ENCODE measurements at places on chromosomes 16 and 17.

DNA sequence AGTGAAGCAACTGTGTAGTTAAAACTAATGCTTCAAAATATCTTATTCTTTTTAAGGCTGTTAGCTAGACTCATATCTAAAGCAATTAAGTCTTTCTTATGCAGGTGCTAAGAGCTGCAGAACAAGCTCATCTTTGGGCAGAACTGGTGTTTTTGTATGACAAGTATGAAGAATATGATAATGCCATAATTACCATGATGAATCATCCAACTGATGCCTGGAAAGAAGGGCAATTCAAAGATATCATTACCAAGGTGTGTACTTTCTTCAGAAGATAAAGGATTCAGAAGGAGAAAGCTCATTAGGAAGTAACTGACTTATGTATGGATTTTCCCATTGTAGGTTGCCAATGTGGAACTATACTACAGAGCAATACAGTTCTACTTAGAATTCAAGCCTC is 23.9 kb downstream of the PTRH2 start:
- DNase-seq, result no peak

GRCh38 chr16:85729452-85730185 is 21.3 kb downstream of the C16orf74 start:
- DNase-seq, result no peak

GRCh38 chr17:81891303-81891552 is 158 bp downstream of the ALYREF start:
- peak; percentile 83 for DNase-seq

- DNase-seq, result no peak
Measured at GRCh38 chr16:46607529-46607928, 13.7 kb downstream of the SHCBP1 start.

- DNase-seq, result peak; percentile 88
Measured at GRCh38 chr17:7915611-7916384, at the start of gene RNF227. Gene RNF227 (minus strand): TSS chr17:7916289. CDS start chr17:7916195, 94 bp downstream.

DNA sequence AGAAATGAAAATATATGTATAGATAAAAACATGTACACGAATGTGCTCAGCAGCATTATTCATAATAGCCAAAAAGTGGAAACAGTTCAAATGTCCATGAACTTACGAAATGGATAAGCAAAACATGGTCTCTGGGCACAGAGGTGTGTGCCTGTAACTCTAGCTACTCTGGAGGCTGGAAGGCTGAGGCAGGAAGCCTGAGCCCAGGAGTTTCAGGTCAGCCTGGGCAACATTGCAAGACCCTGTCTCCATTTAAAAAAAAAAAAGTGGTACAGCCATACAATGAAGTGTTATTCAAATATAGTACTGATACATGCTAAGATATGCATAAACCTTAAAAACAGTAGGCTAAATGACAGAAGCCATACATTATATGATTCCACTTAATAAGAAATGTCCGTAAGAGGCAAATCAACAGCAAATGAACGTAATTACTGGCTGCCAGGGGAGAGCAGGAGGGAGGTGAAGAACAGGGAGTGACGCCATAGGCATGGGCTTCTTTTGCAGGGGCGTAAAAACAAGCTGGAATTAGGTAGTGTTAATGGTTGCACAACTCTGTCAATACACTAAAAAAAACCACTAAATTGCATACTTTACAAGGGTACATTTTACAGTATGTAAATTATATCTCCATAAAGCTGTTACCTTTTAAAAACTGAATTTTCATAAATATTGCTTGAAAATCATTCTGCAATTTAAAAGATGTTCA is 87.2 kb upstream of the PLEKHM1 start:
- DNase-seq, result no peak

- DNase-seq, result no peak
Measured at GRCh38 chr17:14156689-14157088, 80.0 kb downstream of the CDRT15 start.

DNA sequence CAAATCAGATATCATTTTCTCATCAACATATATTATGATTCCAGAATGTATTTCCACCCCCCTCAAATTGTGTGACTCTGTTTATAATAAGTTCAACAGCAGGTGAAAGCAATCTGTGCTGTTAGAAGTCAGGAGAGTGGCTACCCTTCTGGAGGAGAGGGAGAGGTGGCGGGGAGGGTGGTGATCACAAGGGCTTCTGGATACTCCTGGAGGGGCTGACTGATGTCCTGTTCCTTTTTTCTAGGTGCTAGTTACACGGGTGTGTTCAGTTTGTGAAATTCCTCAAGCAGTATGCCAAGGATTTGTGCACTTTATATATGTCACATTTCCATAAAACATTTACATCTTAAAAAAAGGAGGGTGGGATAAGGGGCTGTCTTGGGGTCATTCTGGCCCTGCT is 119.1 kb downstream of the IRF8 start:
- no peak for DNase-seq

DNA sequence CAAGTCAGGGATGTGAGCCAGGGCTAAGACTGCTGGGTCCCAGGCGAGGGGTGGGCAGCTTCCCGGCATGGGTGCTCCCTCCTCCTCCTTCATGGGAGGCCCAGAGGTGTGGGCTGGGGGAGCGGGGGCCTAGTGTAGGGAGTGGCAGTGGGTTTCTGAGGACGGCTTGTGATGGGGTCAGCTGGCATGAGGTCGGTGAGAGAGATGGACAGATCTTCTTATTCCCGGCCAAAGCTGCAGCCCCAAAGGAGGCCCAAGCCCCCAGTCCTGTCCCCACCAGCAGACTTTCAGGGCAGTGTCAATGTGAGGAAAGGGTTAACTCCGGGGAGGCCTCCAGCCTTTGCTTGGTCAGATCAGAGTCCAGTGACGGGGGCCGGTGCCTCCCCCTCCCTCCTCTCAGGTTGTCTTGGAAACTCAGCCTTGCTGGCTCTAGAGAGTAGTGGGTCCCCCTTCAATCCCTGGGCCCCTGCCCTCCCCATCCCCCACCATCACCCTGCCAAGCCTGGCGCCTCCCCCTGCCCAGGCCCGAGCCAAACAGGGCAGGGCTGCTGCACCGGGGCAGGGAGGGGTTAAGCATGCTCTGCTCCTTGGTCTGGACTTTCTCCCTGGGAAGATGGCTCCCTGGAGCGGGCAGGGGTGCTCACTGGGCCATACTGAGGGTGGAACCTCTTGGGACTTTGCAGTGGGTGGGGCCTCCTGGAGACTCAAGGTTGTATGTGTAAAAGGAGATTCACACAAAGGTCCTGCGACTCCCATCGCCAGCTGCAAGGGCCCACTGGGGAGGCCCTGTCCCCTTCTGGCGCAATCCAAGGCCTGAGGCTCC is 12.4 kb downstream of the NAT9 start:
- DNase-seq, result no peak

DNA sequence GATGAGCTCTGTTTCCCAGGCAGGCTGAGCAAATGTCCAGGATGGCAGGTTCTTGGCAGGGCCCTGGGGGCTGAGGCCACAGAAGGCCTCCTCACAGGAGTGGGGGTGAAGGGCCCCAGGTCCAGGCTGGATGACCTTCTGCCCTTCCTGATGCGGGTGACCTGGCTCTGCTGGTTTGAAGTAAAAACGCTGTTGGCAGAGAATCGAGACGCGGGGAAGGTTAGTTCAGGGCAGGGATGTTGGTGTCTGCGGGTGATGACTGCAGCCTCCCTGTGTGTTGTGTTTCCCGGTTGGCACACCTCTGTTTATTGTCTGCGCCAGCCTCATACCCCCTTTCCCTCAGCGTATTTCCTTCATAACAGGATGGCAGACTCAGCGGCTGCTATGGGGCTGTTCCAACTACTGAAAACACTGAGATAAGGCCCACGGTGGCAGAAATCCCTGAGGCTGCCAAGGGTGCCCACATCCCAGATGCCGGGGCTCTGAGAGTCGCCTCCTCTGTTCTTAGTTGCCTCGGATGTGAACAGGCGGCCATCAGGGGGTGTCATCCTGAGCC is 104.6 kb downstream of the METRNL start:
- peak; percentile 12 for DNase-seq

GRCh38 chr17:81142301-81143199 is 22.8 kb upstream of the PVALEF start:
- DNase-seq, result peak; percentile 68
